ENCODE measurements at places on chromosomes 6 and 20.

DNA sequence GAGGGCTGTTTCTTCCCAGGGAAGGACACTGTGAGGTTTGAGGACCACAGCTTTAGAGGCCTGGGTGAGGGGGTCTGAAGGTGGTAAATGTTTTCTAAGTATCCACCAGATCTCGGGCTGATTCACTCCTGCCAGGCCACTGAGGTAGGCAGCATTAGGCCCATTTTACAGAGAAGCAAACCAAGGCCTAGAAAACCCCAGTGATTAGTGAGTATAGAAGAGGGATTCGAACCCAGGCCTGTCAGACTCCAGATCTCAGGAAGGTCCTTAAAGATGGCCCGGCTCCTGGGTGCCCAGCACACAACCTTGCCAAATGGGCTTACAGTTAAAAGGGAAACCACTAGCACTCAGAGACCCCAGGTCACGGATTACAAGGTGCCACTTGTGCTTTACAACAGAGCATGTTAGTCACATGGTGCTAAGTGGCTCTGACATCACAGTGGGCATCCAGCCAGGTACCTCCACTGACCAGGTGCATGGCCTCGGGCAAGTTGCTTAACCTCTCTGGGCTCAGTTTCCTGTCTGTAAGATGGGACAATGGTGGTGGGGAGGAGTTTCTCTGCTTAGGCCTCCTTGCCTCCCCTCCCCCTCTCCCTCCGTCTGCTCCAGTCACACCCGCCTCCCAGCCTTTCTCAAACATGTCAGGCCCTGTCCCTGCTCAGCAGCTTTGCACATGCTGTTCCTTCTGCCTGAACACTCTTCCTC is 18.8 kb upstream of the SIRPA start:
- no peak for DNase-seq

DNA sequence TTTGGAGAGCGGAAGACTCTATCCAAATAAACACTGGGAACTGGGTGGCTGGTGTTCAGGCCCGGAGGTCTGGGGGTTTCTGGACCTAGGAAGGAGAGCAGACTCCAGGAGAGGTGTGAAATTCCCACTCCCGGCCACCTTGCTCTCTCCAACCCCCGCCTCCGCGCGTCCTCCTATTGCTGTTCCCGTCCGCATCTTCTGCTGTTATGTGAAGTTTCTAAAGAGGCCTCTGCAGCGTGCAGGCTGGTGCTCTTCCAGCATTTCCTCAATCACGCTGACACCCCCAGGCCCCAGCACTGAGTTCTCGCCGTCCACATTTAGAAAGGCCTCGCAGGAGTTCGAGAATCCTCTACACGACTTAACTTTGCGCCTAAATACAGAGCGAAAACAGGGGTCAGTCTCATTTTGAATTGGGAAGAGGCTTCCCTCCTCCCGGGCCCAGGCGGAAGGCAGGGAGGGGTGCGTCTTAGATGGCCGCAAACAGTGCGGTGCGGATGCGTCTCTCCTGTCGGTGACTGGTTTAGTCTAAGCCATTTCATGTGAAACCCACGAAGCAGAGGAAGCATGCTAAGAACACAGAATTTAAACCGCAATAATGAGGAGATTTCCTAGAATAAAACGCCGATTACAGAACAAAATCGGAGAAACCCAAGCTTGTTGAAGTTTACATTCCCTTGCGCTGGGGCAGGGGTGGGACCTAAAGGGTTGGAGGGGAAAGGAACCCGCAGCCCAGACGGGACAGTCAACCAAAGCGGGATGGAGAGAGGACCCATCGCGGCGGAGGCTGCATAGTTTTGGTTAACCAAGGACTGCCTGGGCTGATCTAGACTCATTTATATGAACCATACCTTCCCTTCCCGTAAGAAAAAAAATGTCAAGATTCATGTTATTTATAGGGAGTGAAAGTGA is 4.0 kb upstream of the FOXF2 start:
- DNase-seq: no peak

GRCh38 chr20:52974179-52974594 is 2.0 kb downstream of the TSHZ2 start:
- DNase-seq: no peak

DNA sequence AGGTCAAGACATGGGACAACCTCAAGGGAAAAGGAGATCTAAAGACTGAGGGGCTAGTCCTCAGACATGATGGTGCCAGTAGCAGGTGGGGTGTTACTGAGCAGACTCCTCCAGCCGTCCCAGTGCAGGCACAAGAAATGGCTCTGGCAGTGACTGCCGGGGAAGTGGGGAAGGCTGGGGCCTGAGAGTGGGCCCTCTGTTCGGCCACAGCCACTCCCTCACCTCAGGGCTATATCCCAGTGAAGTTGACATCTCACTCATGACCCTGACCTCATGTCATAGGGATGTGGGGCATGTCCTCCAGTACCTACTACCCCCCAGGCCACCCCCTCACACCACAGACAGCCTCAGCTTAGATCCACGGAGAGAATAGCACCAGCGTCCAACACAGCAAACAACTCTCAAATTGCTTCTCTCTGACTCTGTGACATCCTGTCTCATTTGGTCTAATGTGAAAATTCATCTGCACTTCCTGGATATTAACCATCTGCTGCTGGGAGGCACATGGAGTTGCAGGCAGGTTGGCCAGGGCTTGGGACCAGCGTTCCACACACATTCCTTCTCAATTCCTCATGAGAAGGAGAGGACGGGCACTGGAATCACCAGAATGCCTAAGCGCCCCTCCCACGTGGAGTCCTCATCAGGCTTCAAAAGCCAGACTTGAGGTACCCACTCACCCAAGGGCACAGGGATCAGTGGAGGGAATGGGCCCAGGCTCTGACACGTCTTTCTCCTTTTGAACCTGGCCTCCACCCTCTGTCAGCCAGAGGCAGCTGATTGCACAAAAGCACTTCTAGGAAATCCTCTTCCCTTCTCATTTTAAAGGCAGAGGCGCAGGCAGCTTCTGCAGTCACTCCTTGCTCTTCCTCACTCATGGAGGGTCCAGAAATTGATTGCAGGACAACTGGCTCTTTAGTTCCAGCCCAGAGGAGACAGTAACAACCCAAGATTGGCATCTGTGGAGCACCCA is 163.6 kb upstream of the CST7 start:
- DNase-seq: no peak

- no peak for DNase-seq
Observed at GRCh38 chr6:29968905-29969304, 26.6 kb downstream of the HLA-A start.

DNA sequence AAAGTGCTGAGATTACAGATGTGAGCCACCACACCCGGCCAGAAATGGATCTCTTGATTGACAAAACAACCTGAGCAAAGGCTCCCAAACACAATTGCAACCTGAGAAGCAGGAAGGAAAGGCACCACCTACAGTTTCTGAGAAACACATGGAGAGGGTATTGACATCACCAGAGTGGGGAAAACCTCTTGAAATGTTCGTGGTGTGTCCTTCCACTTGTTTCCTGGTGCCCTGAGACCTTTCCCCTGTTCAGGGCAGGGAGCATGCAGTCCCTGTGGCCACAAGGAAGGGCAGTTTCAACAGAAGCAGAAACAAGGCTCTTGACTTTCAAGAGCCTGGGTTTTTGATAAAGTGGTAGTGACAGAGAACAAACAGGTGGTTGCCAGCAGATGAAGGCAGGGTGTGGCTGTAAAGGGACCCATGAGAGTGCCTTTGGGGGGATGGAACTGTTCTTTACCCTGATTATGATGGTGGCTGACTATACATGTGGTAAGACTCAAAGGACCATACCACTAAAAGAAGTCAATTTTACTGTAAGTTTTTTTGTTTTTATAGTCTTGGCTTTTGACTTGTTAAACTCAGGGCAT is 3.2 kb upstream of the BPIFA1 start:
- no peak for DNase-seq

GRCh38 chr6:16468991-16469615 is 230.7 kb downstream of the GMPR start:
- DNase-seq: no peak

DNA sequence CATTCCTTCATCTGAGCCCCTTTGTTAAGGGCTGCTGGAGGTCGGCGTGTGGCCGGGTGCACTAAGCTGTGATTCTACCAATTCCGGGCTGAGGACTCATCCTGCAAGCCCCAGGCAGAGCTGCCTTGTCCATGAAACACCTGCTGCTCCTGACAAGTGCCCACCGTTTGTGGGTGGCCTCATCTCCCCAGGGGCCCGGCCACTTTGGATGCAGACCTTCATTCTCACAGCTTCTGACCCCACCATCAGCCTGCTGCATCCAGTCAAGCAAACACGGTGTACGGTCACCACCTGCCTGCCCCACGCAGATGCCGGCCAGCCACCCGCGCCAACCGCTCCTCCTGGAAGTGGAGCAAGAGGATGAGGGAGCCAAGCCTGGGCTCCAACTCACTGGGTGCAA is 382.7 kb downstream of the THBS2 start:
- no peak for DNase-seq

GRCh38 chr6:122803171-122803661 is 14.2 kb downstream of the SMPDL3A start:
- no peak for DNase-seq

DNA sequence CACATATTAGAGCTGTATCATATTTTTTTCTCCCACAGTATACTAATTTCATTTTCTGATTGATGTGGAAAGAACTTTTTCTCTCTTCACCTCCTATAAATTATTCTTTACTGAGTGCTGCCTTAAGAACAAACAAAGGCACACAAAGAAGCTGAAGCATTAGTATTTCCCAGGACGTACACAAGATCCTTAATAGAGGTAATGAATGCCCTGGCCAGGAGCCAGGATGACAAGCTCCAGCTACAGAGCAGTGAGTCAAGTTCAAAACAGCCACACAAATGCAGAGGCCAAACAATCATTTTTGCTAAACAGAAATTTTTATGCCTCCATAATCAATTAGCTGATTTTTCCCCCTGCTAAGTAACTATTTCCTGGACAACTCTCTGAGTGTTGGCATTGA is 639.6 kb downstream of the EPHA7 start:
- no peak for DNase-seq

GRCh38 chr6:117956386-117956785 is 49.3 kb downstream of the SLC35F1 start:
- DNase-seq: peak; percentile 44

DNA sequence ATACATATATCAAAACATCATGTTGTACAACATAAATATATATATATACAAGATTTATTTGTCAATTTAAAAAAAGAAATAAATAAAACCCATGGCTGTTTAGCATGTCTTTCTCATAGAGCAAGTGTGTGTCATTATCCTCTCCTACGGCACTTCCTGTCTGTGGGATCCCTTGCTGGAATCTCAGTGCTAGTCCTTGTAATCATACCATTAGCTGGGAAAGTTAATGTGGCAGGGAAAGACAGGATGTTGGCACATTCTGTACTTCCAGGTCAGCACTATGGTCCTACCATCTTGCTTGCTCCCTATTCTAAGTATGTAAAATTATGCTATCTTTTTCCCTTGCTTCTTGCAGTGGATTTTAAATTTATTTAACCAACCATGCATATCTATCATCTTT is 9.5 kb upstream of the SLC17A3 start:
- DNase-seq: no peak

DNA sequence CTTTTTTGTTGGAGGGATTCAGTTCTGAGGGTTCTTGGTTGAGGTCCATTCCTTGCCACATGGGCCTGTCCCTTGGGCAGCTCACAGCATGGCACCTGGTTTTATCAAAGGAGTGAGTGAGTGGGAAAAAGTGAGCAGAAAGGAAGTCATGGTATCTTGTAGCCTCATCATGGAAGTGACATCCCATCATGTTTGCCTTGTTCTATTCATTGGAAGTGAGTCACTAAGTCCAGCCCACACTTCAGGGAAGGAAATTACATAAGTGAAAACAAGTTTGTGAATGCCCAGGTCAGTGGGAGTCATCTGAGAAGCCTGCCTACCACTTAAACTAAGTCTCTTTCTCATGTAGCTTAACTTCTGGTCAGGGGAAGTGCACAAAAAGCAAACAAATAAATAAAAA is 32.8 kb upstream of the ZNFX1 start:
- DNase-seq: no peak

DNA sequence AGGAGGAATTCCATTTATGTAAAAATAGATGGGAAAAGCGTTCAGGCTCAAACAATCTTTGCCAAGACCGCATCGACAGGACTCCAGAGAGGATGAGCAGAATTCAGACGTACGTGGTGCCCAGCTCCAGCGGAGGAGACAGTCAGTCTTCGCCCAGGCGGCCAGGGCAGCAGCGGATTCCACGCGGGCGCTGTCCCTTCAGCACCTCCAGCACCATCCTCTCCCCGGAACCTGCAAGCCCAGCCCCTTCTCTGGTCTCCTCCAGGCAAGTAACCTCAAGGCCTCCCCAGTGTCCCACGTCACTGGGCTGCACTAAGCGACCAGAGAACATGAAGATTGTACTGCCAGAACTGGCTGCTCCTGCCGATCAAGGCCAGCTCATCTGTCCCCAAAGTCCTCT is 2.8 kb upstream of the KCNQ2 start:
- no peak for DNase-seq

GRCh38 chr6:16694781-16695578 is 66.3 kb downstream of the ATXN1 start:
- no peak for DNase-seq

DNA sequence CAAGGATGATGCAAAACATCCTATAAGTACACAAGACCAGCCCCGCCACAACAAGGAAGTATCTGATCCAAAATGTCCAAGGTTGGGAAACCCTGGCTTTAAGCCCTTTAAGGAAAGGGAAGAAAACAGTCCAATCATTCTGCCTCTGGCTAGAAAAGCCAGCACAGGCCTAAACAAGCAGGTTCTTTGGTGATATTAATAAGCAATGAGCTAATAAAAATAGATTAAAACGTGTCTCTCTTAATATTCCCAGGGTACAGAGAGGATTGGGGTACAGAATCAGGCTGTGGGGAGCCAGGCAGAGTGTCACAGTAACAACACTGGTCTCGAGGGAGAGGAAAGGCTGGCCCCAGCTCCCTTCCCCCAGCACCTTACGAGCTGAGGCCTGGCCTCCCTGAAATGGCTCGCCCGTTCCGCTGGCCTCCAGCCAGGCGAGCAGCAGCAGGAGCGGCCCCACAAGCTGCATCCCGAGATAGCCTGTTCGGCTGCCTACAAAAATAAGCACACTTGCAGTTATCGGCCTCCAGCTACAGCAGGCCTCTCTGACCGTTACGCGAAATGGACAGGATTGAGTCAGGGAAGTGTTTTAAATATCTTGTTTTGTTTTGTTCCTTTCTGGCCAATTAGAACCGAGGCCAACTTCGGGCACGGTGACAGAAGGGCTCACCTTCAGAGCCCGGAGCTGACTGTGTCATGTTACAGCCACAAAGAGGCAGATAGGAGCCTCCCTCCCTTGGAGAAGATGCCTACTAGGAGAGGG is 4.0 kb upstream of the ZMYND8 start:
- DNase-seq: peak; percentile 62

- no peak for DNase-seq
Observed at GRCh38 chr6:90131614-90132423, 164.8 kb downstream of the BACH2 start.

- DNase-seq: no peak
Observed at GRCh38 chr20:549722-550496, 6.3 kb upstream of the CSNK2A1 start.

GRCh38 chr20:49032455-49032854 is 13.7 kb upstream of the CSE1L start:
- DNase-seq: no peak

- no peak for DNase-seq
Observed at GRCh38 chr6:168134560-168135201, 55.7 kb upstream of the FRMD1 start.

- no peak for DNase-seq
Observed at GRCh38 chr6:90268178-90268577, 28.5 kb downstream of the BACH2 start.

- no peak for DNase-seq
Observed at GRCh38 chr20:41984031-41984430, 365.9 kb upstream of the CHD6 start.

GRCh38 chr6:145789443-145789842 is 25.2 kb downstream of the FBXO30 start:
- no peak for DNase-seq

- DNase-seq: no peak
Observed at GRCh38 chr6:24584382-24584720, 61.6 kb downstream of the KIAA0319 start.

Measured in occipital lobe (tissue), 3 donors.